ENCODE measurements at places on chromosomes 2 and 18.
A peak's percentile ranks its signal among the peaks of the same experiment; 100 is the strongest.

DNA sequence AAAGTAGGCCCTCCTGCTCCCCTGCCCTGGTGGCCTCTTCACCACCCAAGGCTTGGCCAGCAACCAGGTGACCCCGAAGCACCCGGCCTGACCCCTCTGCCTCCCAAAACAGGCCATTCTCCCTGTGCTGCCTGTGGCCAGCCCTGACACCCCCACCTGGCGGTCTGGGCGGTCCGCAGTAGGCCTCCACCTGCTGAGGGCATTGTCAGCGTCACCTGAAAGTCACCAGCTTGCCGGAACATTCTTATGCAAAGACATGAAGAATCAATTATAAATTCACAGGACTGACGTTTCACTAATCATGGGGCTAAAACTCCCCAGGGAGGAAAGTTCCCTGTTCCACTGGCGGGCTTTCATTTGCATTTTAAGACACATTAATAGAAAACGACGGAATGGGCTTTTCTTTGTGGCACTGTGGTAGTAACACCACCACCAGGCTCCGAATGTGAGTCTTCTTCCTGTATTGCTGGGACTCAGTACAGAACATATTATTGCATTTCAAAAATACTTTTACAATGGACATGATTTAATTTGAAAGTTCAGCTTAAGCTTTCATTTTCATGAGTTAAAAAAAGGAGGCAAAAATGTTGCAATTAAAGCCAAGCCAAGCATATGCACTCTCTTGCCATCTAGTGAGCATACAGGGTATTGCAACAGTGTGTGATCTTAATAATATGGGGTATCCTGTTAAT, 57.4 kb downstream of the ADI1 start:
- DNase-seq, result peak; percentile 54

DNA sequence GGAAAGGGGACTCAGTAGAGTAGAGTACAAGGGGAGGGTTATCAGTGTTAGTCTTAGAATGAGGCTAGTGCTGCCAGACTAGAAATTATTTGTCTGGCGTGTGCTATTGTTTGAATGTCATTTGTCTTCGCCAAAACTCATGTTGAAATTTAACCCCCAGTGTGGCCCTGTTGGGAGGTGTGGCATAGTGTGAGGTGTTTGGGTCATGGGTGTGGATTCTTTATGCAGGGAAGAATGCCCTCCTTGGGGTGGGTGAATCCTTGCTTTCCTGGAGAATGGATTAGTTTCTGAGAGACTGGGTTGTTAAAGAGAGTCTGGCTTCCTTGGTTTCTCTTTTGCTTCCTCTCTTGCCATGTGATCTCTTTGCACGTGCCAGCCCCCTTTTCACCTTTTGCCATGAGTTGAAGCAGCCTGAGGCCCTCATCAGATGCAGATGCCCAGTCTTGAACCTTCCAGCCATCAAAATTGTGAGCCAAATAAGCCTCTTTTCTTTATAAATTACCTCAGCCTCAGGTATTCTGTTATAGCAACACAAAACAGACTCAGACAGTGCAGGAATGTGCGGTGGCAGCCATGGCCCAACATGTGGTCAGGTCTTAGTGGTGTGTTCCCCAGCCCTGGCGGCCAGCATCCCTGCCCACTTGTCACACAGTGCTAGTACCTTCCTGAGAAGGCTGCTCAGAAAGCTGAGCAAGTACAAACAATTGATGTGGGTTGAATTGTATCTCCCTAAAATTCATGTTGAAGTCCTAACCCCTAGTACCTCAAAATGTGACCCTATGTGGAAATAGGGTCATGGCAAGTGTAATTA, 48.4 kb upstream of the NAB1 start:
- DNase-seq, result no peak

- DNase-seq, result no peak
These were observed 2.5 kb downstream of the CRYGC start for GRCh38 chr2:208127090-208127489.

- DNase-seq, result no peak
These were observed 68.9 kb downstream of the DCC start for GRCh38 chr18:52408800-52409302.

GRCh38 chr2:45804987-45805755, 153.7 kb downstream of the PRKCE start:
- no peak for DNase-seq

GRCh38 chr18:64718808-64719207, 569.9 kb upstream of the LINC00305 start:
- no peak for DNase-seq

GRCh38 chr2:30899516-30900054, 92.3 kb upstream of the CAPN13 start:
- DNase-seq, result no peak

DNA sequence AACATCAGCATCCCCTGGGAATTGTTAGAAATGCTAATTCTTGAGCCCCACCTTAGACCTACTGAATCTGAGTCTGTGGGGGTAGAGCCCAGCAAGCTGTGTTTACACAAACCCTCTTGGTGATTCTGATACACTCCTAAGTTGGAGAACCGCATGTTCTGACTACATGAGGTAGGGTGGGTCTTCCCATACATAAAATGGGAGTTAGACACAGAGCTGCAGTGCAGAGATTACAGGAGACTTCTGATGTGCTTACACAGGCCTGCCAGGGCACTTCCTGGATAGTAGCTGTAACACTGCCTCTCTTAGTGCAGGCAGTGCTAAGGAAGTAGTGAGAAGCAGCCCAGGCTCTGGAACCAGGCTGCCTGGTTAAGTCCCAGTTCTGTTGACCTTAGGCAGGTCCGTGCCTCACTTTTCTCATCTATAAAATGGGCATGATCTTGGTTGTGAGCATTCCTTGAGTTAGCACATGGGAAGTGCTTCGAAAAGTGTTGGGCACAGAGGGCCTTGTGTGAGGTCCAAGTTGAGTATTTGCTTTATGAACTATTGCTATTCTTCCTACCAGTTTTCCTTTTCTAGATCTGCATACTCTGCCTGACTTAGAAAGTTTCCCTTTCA, 67.3 kb downstream of the GLI2 start:
- no peak for DNase-seq

- DNase-seq, result no peak
These were observed 15.5 kb downstream of the CDCA7 start for GRCh38 chr2:173370198-173370597.

GRCh38 chr18:42137693-42138375, 182.8 kb downstream of the PIK3C3 start:
- no peak for DNase-seq

GRCh38 chr2:170505631-170506275, 209.4 kb upstream of the SP5 start:
- no peak for DNase-seq

DNA sequence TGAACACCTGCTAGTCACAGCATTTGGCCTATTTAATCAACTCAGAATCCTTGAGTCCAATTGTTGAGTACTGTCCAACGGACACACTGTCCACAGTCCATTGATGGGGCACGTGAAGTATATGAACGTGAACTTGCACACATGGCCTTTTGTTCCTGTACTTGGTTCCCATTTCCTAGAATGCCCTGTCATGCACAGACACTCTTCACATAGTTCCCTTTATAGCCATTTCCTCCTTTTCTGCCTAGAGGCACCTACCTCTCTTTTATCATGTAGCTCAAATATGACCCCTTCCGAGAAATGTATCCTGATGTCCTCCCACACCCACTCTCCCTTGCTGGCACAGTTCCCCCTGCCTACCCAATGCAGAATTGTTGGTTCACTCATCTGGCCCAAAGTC, 8.7 kb upstream of the CRYGA start:
- DNase-seq, result no peak

GRCh38 chr2:74764429-74765272, 69.3 kb upstream of the HK2 start:
- no peak for DNase-seq

GRCh38 chr2:43751476-43751990, 22.3 kb upstream of the DYNC2LI1 start:
- DNase-seq, result no peak

GRCh38 chr2:165122521-165122920, 81.3 kb downstream of the SCN3A start:
- DNase-seq, result no peak

DNA sequence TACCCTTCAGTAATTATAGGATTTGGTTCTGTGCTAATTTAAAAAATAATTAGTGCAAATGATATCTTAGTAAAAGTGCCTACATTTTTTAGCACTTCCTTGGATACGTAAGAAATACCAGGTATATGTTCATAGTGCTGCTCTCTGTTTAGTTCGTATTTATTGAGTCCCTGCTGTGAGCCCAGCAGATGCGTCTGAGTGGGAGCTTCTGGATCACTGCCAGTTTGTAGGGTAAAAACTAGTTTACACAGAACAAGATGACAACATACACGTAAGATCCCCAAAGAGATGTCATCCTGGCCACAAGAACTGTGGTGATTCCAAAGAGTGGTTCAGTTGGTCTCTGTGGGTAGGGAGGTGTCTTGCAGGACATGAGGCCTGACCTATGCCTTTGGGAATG, 103.2 kb downstream of the CTIF start:
- no peak for DNase-seq

DNA sequence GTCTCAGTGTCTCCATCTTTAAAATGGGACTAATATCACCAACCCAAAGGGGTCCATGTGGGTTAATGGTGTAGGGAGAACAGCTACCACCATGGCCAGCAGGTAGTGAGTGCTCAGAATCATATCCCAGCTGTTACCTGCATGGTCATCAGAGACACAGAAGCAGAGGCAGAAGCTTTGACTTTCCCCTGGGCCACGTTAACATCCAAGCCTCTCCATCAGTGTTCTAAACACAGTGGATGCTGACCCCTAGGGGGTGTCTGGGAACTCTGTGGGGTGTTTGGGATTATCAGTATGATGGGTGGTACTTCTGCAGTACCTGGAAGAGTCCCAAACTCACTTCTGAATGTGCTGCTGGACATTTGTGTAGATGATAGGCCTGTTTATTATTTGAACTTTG, 93.6 kb downstream of the GYPC start:
- peak; percentile 22 for DNase-seq

DNA sequence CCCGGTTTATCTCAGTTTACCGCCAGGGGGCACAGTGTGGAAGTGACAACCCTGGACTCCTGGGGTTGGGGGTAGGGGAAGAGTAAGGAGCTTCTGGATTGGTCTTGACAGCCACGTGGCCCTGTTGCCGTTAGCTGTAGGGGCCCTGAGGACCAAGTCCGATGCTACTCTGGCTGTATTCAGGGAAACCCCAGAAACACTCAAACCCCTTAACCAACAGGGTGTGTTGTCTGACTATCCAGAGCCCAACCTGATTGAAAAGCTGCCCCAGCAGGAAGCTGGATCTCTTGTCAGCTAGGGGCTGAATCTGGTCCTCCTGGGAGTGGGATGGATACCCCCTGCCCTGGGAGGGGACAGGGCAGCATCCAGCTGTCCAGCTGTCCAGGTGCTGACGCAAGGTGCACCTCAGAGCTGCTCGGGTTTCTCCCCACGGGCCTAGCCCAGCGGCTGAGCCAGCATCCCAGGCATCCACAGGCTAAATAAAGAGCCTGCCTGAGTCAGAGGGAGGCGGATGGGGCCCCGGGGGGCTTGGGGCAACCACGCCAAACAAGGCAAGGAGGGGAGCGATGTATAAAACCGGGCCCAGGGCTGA, 3.1 kb upstream of the GMPPA start:
- DNase-seq, result peak; percentile 54

DNA sequence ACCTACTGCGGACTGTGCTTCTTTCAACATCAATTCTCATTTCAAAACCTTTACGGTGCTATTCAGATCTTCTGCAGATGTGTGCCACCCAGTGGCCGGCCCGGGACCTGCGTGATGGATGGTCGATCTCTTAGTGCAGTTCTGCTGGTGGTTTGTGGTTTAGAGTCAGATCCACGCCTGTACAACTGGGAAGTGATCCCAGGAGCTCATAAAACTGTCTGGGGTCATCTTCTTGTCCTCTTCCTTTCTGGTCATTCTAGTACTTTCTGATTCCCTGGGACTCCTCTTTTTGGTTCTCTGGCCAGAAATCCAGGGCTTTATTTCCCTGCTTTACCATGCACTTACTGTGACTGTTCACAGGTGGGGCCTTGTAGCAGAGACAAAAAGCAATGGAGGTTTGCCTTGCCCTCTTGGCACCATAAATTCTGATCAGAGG, 15.8 kb upstream of the SELENOI start:
- DNase-seq, result no peak

DNA sequence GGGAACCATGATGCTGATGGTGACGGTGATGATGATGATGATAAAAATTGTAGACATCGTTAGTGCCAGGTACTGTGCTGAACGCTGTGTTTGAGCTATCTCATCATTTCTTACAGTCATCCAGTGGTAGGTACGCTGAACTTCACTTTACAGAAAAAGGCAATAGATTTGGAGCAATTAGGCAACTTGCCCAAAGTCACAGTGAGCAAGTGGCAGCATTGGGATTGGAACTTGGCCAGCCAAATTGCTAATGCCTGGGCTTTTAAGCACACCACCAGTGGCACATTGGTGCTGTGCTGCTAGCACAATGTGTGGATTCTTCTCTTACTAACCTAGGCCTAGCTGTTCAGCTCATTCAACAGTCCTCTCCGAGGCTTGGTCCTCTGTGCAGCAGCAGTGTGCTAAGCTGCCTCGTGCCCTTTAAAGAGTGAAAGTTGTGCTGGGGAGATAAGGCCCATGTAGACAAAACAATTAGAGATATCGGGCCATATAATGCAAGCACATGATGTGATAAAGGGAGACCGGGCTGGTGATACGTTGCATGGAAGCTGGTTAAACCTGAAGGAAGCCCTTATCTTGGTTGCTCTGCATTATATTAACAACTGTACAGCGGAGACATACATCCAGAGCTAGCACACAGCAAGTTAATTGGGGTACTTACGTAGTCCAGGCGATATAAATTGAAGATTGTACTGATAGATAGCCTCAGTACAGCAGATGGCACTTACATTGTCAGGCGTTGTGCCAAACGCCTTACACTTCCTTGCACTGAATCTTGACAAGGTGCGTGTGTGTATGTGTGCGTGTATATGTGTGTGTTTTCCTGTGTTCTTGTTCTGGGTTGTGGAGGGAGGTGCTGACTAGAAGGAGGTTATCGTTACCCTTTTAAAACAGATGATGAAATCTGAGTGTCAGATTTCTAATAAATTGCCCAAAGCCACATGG, 28.4 kb downstream of the HK2 start:
- no peak for DNase-seq

DNA sequence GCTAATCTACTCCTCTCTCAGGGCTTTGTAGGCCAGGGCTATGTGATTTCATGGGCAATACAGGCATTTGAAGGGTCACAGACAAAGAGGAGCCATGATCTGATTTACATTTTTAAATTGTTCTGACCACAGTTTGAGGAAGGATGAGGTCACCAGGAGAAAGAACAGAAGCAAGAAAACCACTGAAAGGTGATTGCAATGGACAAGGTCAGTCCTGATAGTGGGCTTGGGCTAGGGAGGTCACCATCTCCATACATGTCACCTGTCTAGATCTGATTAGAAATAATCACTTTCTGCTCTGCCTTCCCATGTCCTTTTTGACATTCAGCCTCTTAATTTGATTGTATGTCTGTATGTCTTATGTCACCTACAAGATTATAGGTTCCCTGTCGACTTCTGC, 248.9 kb upstream of the CWC22 start:
- DNase-seq, result no peak

- no peak for DNase-seq
These were observed 14.7 kb upstream of the IKZF2 start for GRCh38 chr2:213166109-213166508.

- no peak for DNase-seq
These were observed 11.1 kb upstream of the HES6 start for GRCh38 chr2:238250896-238251295.

GRCh38 chr2:43484323-43484930, 111.4 kb downstream of the THADA start:
- DNase-seq, result peak; percentile 69
